ENCODE measurements at places on chromosomes 12 and 14.

DNA sequence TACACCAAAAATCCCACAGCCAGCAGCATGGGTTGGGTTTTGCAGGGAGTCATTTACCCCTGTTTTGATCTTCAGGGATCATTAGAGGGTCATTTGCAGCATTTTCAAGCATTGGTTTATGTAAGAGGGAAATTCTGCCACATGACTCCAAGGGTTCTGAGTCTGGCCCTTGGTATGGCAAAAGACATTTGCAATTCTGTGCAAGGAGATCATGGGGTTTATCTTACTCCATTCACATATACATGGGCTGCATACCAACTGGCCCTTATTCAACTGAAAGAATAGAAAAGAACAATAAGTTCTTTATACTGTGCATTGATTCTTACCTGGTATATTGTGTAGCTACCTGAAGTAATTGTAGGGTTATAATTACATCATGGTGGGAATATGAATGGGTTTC is 13.7 kb downstream of the SIX4 start:
- no peak for DNase-seq

GRCh38 chr12:52358575-52359350 is 8.5 kb downstream of the KRT85 start:
- no peak for DNase-seq

DNA sequence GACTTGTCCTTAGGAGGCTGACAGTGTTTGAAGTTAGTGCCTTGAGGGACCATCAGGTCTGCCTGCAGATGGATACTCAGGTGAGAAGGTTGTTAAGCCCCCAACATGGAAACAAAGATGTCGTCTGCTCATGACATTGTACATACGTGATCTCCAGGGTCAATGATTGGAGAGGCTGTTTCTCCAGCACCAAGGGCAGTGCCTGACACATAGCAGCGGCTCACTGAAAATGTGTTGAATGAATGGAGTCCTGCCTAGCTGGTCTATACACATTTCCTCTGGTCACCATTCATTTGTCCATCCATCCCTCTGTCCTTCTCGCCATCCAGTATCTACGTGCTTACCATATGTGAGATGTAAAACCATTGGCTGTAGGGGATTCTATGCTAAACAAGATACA is 7.1 kb downstream of the CCDC177 start:
- DNase-seq: no peak

GRCh38 chr12:21558100-21558679 is 32.1 kb downstream of the SPX start:
- no peak for DNase-seq

DNA sequence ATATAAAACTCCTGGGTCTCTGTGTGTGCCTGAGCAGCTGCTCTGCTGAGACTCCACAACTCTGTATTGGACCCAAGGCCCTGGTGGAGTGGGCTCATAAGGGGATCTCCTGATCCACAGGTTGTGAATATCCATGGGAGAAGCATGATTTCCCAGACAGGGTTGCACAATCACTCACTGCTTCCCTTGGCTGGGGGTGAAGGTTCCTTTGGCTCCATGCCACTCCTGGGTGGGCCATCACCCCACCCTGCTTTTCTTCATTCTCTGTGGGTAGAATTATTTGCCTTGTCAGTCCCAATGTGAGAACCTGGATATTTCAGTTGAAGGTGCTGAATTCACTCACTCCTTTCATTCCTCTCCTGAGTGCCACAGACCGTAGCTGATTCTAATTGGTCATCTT is 205.2 kb upstream of the TMEM260 start:
- no peak for DNase-seq

DNA sequence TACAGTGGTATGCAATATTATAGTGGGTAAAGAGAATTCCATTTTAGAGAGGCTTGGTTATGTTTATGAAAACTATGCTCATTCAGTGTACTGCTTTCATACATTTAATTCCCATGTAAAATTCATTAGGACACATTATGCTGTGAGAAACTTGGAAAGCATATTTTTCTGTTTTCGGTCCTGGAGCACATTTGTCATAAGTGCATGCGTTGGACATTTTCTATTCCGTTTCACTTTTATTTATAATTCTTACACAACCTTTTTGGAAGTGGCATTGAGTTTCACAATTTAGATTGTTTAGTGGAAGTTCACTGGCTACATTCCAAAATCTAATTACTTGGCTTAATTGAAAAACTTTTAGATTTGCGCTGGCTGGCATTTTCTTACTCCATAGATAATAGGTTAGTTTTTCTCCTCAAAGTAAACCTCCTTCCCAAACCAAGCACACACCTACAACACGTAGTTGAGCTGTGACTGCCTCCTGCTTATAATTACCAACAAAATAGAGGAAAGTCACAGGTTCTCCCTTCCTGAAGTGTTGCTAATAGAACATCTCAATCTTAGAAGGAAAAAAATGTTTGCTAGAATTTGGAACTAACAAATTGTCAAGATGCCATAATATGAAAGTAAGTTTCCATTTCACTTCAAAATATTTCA is 938.5 kb downstream of the TRHDE start:
- DNase-seq: no peak

DNA sequence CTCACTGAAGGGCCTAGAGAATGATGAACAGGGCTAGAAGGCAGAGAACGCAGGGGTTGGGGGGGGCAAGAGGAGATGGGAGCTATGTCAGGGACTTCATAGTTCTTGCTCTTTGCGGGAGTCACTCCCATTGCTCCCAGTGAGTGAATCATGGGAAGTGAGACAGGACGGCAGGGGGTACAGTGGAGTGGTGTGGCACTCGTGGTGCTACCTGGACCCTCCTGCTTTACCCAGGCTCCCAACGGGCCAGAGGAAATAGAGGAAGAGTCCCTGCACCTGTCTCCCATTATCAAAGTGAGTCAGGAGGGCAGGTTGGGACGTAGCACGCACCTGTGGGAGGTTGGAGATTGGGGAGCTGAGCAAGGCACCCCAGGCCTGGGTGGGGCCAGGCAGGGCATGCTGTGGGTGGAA is 1.3 kb upstream of the KRT8 start:
- DNase-seq: no peak

- DNase-seq: no peak
Observed at GRCh38 chr12:13584541-13584940, 388.0 kb downstream of the EMP1 start.

DNA sequence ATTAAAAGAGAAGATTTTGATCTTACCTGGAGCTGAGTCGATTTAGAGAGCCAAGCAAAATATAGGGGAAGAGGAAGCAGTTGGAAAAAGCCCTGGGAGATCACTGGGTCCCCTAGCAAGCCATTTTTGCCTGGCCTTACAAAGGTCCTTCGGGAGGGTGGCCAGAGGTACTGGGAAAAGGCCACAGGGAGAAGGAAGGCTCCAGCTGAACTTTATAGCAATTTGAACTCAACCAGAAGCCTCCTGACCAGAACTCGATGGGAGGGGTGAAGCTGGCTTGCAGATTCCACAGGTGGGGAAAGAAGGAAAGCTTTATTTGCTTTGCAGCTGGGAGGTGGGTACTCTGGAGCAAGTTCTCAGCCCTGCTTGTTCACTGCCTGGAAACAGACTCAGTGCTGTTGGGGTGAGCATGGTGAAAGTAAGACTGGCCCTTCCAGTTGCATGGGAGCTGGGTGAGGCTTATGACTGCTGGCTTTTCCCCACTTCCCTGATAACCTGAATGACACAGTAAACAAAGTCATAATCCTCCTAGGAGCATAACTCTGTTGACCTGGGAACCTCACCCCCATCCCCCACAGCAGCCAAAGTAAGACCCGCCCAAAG is 855.8 kb downstream of the FSCB start:
- DNase-seq: no peak

GRCh38 chr12:40015345-40015744 is 90.5 kb downstream of the SLC2A13 start:
- no peak for DNase-seq

DNA sequence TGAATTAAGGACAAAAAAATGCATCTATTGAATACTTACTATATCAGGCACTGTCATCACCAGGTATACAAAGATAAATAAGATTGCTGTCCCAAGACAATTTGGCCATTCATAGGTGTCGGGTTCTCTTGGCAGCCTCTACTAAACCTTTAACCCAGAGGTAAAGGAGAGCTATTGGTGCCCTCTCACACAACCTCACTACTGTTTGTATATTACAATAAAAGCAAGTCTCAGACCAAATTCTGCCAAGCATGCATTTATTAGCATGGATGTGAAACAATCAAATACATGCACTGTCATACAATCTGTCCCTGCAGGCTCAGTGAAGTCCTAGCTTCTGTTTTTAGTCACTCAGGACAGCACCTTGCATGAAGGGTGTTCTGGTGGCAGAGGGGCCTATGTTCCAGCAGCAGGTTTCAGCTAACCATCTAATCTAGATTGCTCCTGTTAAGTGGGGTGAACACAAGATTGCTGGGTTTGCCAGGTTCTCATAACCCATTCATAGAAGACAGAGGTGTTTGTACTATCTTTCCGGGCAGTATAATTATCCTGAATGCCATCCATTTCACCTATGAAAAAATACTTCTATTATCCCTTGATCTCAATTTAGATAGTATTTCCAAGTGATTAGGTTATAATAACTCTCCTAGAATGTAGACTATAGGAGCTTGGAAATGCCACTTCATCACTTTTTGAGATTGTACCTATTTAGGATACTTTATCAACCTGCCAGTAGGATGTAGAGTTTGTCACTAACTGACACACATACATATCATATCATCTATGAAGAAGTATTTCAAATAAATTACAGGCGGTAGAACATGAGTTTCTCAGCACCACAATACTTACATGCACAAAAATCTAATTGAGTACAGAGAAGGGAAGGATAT is 254.0 kb upstream of the KRR1 start:
- no peak for DNase-seq

All from hepatic stellate cell (primary cell).